ENCODE measurements at places on chromosomes 1 and 21. TPM values are rescaled to one million over a fixed set of nuclear protein-coding genes. Genes with fewer than 3 reads are reported as not detected.

The MFAP2 gene
- polyA plus RNA-seq: 69.6 TPM

The TTC22 gene
- 5.1 TPM for polyA plus RNA-seq

DNA sequence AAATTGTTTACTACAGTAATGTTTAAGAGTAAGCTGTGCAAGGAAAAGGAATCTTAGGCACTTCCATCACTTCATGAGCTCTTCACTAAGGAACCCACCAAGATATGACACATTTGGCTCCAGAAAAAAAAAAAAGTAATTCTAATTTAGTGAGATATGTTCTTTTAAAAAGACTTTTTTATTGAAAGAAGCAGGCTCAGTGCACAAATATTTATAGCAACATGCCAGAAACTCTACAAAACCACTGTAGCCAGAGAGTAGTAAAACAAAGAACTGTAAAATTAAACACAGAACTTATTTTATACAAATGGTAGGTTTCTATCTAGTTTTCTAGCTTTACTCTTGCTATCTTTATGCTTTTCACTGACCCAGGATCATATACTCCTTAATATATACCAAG lies 434.6 kb upstream of the ADGRL2 start:
- no peak overlapping the region for H3K4me3 ChIP-seq
- no peaks in the 10 kb centered on the region for H3K36me3 ChIP-seq
- H3K27me3 ChIP-seq: no peaks in the 10 kb centered on the region
- DNase-seq: no peak
- H3K4me1 ChIP-seq: no peaks in the 10 kb centered on the region

- H3K27me3 ChIP-seq: no peaks in the 10 kb centered on the region
- peaks cover 15% of the 10 kb centered on the region for H3K36me3 ChIP-seq
- no peak overlapping the region for H3K4me3 ChIP-seq
- peaks cover 7% of the 10 kb centered on the region for H3K4me1 ChIP-seq
These were observed 24.0 kb downstream of the PLCH2 start for GRCh38 chr1:2499986-2500596.

The AMY2A gene
- polyA plus RNA-seq: not detected

DNA sequence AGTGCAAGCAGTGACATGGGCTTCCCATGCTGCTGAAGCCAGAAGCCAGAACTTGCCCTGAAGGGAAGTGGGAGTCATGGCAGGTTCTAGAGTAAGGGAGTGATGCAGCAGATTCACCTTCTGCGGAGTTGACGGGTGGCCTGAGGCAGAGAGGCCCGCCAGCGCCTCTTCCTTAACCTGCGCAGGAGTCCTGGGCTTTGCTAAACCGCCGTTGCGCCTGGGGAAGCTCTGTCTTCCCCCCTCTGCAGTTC lies 67.3 kb downstream of the OBSCN start:
- peak overlapping the region; percentile 51 for H3K4me3 ChIP-seq
- no peaks in the 10 kb centered on the region for H3K36me3 ChIP-seq
- H3K4me1 ChIP-seq: no peaks in the 10 kb centered on the region
- peak; percentile 9 for DNase-seq
- H3K27me3 ChIP-seq: no peaks in the 10 kb centered on the region
- no peak overlapping the region for H3K27ac ChIP-seq

GRCh38 chr1:69139007-69139406 lies 428.7 kb upstream of the LRRC7 start:
- H3K27me3 ChIP-seq: no peaks in the 10 kb centered on the region
- no peak overlapping the region for H3K4me3 ChIP-seq
- no peaks in the 10 kb centered on the region for H3K4me1 ChIP-seq
- no peak for DNase-seq
- H3K27ac ChIP-seq: no peak overlapping the region

GRCh38 chr21:14833241-14833640 lies 231.6 kb downstream of the NRIP1 start:
- no peaks in the 10 kb centered on the region for H3K36me3 ChIP-seq
- H3K27me3 ChIP-seq: no peaks in the 10 kb centered on the region
- H3K4me1 ChIP-seq: no peaks in the 10 kb centered on the region
- no peak overlapping the region for H3K27ac ChIP-seq
- no peak overlapping the region for H3K4me3 ChIP-seq

The KIF1B gene
- polyA plus RNA-seq: 15.1 TPM

The OR2T2 gene
- polyA plus RNA-seq: not detected

DNA sequence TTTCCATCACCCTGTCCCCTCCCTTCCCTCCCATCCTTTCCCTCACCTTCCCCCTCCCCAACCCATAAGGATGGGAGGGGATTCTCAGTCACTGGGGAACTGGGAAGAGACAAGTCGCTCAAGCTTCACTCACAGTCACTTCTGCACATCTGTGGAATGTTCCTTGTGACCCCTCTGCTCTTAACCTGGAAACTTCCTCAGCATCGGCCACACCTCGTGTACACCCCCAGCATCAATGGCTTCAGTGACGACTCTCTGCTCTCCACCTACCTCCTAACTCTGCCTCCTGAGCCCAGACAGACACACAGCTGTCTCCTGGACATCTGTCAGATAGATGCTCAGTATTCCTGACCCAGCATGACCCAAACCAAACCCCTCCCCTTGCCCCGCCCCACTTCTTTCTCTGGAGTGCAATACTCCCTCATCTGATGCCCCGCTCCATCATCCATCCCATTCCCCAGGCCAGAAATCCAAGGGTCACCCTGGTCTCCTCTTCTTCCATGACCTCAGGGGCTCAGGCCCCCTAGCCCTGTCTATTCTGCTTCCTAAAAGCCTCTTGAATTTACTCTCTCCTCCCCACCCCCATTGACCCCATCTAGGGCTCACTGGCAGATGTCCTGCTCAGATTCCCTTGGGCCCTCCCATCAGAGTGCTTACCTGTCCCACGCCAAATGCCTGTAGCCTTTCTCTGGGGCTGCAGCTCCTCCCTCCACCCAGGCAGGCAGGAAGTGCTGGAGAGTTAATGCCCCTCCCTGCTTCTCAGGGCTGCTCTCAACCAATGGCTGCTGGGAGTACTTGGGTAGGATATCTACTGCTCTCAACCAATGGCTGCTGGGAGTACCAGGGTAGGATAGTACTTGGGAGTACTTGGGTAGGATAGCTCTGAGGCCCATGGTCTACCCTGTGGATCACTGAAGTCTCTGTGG lies 83.1 kb upstream of the CSF3R start:
- DNase-seq: no peak
- H3K27me3 ChIP-seq: no peaks in the 10 kb centered on the region
- H3K36me3 ChIP-seq: no peaks in the 10 kb centered on the region
- no peak overlapping the region for H3K27ac ChIP-seq
- H3K4me3 ChIP-seq: no peak overlapping the region

The RNU11 gene
- polyA plus RNA-seq: not detected

- no peak overlapping the region for H3K27ac ChIP-seq
- no peak overlapping the region for H3K4me3 ChIP-seq
- H3K4me1 ChIP-seq: no peaks in the 10 kb centered on the region
- no peaks in the 10 kb centered on the region for H3K36me3 ChIP-seq
- peaks cover 24% of the 10 kb centered on the region for H3K27me3 ChIP-seq
These were observed 612.0 kb downstream of the MATN1 start for GRCh38 chr1:30111431-30111830.

The AK5 gene
- 0.22 TPM for polyA plus RNA-seq

The CCDC28B gene
- polyA plus RNA-seq: 3.8 TPM

DNA sequence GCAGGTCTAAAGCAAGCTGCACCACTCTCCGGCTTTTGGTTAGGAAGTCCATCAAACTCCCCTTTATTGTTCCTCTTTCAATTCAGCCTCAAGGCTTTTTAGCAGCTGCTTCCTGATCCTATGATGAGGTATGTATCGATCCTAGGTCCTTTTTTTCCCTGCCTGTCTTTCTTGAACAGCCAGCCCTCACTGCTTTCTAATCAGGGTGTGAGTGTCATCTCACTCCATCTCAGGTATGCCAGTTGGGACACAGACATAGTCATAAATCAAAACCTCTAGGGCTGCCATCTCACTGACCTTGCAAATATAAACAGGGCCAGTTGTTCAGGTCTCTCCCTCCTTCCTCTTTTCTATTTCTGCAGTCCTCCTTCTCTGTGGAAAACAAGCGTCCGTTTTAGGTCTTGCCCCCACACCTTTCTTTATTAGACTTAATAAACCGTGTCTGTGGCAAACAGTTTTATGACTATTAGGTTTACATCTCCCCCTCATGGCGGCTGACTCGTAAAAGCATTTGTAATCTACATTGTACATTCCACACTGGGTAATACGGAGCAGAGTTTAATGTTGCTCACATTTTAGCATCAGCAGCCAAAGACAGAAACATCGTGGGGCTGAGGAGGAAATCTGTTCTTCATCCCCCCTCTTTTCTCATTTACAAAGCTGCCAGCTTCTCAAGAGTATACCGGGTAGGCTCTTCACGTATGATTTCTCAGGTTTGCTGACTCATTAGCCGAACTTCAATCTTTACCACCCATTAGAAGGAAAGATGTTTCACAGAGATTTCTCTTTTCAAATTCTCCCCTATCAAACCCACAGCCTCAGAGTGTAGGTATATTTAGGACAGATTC lies 11.6 kb downstream of the STYXL2 start:
- H3K36me3 ChIP-seq: no peaks in the 10 kb centered on the region
- no peaks in the 10 kb centered on the region for H3K27me3 ChIP-seq
- no peak overlapping the region for H3K27ac ChIP-seq
- H3K4me3 ChIP-seq: no peak overlapping the region
- no peak for DNase-seq
- H3K4me1 ChIP-seq: no peaks in the 10 kb centered on the region

The GFI1 gene
- 0.13 TPM for polyA plus RNA-seq

DNA sequence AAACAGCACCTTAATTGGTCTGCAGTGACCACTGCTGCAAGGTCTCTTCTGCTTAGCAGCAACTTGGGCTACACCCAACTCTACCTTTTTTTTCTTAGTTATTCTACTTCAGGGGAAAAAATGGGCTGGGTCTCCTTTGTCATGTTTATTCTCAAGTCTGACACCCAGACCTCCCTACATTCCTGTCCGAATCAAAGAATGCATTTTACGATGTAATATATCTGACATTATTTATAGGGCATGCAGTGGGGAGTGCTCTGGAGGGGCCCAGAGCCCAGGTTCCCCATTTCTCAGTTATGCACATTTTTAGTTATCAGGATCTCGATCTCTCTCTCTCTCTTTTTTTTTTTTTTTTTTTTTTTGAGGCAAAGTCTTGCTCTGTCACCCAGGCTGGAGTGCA lies 50.5 kb downstream of the OPTC start:
- H3K4me3 ChIP-seq: no peak overlapping the region
- peaks cover 7% of the 10 kb centered on the region for H3K4me1 ChIP-seq
- H3K36me3 ChIP-seq: no peaks in the 10 kb centered on the region

- no peaks in the 10 kb centered on the region for H3K4me1 ChIP-seq
- H3K27ac ChIP-seq: no peak overlapping the region
- H3K4me3 ChIP-seq: no peak overlapping the region
- DNase-seq: no peak
- peaks cover 18% of the 10 kb centered on the region for H3K27me3 ChIP-seq
These were observed 27.1 kb upstream of the ADARB1 start for GRCh38 chr21:45047257-45047656.
